ENCODE measurements at places on chromosomes 6 and 20.
A peak's percentile ranks its signal among the peaks of the same experiment; 100 is the strongest.

DNA sequence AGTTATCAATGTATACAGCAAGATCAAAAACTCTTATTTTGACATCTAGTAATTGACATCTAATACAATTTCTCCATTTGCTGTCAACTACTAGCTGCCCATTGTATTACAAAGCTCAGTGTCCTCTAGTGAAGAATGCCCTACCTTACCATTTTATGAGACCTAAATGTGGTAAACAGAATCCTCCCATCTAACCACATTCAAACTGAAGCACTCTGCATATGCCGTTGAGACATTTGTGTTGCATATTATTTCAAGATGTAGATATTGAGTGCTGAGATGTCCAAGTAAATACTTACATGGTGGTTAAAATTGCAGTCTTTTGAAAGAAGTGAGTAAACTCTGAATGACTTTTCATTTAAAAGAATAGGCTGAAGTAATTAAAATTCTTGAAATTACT is 597 bp upstream of the GLYATL3 start:
- DNase-seq = no peak

DNA sequence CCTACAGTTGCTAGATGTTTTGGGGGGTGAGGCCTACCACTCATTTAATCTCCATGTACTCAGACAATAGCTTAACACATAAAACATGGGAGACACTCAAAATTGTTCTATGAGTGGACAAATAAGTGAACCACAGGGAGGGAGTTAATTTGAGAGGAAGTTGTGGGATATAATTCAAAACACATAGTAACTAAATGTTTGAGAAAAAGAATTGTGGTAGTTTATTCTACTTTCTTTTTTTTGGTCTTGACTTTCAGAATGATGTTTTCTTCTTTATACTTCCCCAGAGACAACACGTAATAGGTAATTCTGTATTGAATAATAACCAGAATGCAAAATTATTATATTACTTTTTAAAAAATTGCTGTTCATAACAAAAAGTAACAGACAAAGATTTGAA is 453.8 kb downstream of the RFPL4B start:
- no peak for DNase-seq

DNA sequence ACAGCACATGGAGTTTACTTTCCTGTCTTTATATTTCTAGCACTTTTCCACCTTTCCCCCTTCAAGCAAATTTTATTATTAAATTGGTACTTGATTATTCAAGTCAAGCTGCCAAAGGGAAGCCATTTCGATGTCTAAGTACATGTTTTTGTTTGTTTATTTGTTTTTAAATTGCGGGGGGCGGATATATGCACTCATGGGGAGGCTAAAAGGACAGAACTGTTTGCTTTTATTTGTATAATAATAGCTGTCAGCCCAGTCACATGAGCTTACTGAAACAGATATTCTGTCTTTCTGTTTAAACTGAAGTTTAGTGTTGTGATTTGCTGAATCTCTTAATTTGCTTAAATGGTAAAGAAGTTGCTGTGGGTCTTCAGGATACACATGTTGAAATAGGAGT is 49.6 kb upstream of the PLCG1 start:
- DNase-seq = no peak

GRCh38 chr6:31945507-31946369 is at the start of gene CFB:
CFB (plus strand) TSS chr6:31946095; CDS start chr6:31946222, 127 bp downstream.
- DNase-seq = no peak

- DNase-seq = peak; percentile 46
These were observed 82.2 kb upstream of the PMEPA1 start for GRCh38 chr20:57791966-57792365.

- no peak for DNase-seq
These were observed 955.1 kb downstream of the KIF16B start for GRCh38 chr20:15618110-15618509.

- no peak for DNase-seq
These were observed 21.5 kb downstream of the ARHGAP40 start for GRCh38 chr20:38623061-38623460.

DNA sequence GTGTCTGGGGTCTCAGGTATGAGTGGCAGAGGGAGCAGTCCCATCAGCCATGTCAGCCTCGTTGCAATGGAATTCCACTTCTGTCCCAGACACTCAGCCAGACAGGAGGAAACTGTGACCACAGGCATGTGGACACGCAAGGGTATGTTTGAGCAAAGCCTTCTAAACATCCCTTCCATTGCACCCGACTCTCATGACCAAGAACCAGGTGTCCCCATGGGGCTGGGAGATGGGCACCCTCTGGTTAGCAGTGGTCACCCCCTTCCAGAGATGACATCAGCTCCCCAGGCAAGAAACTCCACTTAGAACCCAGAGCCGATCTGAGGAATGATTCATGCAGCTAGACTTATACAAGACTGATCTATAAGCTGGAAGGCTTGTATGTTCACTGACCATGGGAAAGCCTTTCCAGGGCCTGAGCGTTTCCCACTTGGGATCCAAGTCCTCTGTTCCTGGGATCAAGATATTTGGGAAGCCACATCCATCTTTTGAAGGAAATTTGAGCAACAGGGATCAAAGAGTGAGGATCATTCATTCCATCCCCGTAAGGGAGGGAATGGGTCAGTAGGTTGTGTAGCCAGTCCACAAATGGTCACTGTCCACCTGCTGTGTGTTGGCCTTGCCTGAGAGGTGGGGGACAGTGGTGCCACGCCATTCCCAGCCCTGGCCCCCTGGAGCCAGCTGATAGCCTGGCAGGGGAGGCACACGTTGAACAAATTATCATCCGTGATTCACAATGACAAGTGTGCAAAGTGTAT is 3.9 kb upstream of the MRGBP start:
- DNase-seq = no peak

- DNase-seq = no peak
These were observed 24.3 kb downstream of the MYCT1 start for GRCh38 chr6:152721956-152722355.

GRCh38 chr6:16222826-16223225 is 15.6 kb upstream of the GMPR start:
- DNase-seq = no peak

- DNase-seq = no peak
These were observed 1.5 kb downstream of the FAM210B start for GRCh38 chr20:56360133-56360907.

DNA sequence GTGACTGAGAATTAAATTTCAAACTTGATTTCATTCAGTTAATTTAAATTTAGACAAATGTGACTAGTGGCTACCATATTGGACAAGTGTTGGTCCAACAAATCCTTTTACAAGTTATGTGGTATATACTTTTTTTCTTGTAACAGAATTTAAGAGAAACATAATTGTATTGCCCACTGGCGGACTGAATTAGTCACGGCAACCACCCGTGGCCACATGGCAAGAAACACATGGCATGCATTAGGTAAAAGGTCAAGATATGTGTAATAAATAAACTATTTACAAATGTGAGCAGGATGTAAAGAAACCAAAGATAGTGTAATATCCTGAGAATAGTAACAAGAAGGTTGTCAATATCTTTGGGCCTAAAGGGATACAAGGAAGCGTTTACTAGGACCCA is 91.2 kb downstream of the LCA5 start:
- no peak for DNase-seq

GRCh38 chr6:143673669-143674068 is 4.1 kb upstream of the PHACTR2 start:
- no peak for DNase-seq

DNA sequence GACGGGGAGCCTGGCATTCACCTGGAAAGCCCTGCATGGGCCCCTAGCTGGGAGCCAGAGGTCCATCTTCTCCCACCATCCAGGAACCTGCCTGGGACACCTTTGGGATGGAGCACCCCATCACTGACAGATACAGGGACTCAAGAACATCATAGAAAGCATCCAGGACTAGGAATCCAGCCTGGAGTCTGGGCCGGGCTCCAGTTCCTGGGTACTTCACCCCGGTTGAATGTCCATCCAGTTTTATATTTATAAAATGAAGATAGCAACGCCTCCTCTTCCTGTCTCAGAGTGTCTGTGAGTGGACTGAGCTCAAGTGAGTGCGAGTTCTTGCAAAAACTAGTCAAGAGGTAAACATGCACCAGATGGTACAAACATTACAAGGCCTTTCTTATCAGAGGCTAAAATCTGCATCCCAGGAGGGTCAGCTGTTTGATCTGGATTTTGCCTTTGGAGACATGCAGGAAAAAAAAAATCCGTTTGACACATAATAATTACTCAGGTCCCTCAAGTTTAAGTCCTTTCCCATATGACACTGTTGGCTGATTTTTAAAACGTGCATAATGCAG is 27.4 kb downstream of the ZC3H12D start:
- no peak for DNase-seq

- DNase-seq = no peak
These were observed 799 bp downstream of the TAAR2 start for GRCh38 chr6:132623106-132623845.

GRCh38 chr20:51450221-51450712 is 92.3 kb downstream of the NFATC2 start:
- DNase-seq = no peak

DNA sequence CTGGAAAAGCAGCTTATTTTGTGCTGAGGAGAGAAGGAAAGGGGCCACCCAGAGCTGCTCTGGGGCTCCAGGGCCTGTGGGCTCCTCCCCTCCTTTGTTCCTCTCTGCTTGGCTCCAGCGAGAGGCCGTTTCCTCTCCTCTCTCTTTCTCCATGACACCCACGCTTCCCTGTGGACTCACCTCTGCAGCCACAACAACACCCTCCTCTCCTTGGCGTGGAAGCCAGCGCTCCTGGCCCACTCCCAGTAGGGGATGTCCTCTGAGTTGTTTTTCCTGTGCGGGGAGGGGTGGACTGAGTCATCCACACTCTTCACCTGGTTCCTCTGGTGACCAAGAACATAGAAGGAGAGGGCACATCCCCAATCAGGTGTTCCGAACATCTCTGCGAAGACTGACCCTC is 4.9 kb upstream of the CDSN start:
- no peak for DNase-seq

DNA sequence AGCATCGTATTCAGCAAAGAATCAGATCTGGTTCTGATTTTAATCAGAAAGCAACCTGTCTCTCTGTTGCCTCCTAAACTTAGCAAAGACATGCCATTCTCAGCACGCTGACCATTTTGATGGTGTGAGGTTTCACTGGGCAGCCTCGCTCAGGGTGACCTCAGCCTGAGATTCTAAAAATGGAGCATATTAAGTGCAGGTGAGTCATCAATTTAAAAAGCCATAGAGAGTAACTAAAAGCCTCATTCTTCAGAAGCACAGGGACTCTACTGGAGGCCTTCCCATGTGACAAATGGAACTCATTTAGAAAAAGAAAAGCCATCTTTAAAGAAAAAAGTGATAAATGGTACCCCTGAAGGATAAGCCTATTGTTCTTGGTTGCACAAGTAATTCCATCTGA is 91.3 kb downstream of the FILIP1 start:
- no peak for DNase-seq

DNA sequence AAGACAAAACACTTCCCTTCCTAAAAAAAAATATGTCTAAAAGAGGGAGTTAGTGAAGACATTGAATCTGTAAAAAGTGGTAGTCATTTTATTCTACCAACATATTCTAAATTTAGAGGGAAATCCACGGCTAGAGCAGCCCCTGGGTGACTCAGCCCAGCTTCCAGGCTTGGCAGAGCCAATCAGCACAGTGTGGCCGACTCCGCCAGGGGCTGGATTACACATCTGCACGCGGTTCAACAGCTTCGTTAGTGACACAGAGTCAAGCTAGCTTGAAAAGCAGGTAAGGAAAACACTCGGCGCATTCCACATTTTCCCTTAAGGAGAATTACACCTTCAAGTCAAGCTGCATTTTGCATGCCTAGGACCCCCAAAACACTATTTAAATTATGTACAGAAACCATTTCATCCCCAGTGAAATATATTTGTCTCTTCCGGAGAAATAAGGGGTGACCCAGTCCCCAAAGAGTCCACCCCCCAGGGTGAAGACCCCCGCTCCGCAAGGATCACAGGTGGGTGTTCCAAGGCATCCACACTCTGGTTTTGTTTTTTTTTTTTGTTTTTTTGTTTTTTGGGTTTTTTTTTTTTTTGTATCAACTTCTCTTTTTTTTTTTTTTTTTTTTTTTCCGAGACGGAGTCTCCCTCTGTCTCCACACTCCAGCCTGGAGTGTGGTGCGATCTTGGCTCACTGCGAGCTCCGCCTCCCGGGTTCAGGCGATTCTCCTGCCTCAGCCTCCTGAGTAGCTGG is 58.4 kb upstream of the ARID1B start:
- DNase-seq = peak; percentile 7

- no peak for DNase-seq
These were observed 564.2 kb downstream of the TFAP2B start for GRCh38 chr6:51382847-51383246.

- DNase-seq = no peak
These were observed 56.3 kb upstream of the CD93 start for GRCh38 chr20:23142162-23143050.
